ENCODE measurements at places on chromosomes 4 and X. TPM values are rescaled to one million over a fixed set of nuclear protein-coding genes. Genes with fewer than 3 reads are reported as not detected.

DNA sequence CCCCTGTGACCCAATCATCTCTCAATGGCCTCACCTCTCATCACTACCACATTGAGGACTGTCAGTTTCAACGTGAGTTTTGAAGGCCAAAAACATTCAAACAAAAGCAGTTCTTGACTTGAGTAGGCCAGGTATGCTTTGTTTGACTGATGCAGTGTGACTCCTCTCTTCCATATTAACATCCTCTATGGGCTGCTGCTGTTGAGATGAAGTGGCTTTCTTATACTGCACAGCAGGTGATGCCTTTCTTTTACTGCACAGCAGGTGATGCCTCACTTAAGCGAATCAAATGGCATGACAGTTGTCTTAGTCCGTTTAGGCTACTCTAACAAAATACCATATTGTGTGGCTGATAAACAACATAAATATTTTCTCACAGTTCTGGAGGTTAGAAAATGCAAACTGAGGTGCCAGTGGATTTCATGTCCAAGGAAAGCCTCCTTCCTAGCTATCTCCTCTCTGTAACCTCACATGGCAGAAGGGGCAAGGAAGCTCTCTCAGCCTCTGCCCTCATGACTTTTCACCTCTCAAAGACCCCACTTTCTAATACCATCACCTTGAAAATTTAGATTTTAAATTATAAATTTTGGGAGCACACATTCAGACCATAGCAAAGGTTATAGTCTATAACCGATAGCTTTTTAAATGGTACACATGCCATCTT, 2267.9 kb upstream of the AGA start:
- no peak for DNase-seq

SPOCK3 gene
- total RNA-seq: 0.20 TPM

AVPR2 gene
- total RNA-seq: 1.4 TPM

GRCh38 chr4:151276787-151277562, at the start of gene PRSS48:
Gene PRSS48, plus strand, starts transcription at chr4:151277161. Its CDS starts 12 bp downstream, at chr4:151277173.
- no peak for DNase-seq
